Stimulated activated naive CD4-positive, alpha-beta T cell treated with Interleukin-2 at 50 U/mL for 16 hours (primary cell): ENCODE measurements at places on chromosomes 4 and X.

GRCh38 chrX:110407910-110408545 is 49.4 kb downstream of the RTL9 start:
- peak; percentile 1 for DNase-seq

- no peak for DNase-seq
These were observed 13.6 kb upstream of the PDGFRA start for GRCh38 chr4:54215379-54216077.

DNA sequence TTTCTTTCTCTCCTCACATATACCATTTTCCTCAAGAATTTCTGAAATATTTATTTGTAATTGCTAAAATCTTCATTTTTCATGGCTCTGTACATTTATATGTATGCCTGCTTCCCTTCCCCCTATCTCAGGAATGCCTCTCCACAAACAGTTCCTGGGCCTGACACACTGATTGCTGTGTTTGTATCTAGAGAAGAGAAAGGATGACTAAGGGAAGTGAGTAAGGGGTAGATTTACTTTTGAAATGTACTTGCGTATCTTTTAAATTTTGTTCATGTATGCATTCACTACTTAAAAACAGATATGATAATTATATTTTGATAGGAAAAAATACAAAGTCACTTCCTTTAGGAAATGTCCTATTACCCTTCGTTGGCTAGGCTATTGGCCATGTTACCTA is 790.8 kb downstream of the PCDH18 start:
- no peak for DNase-seq

- no peak for DNase-seq
These were observed 83.0 kb upstream of the IL13RA1 start for GRCh38 chrX:118644378-118644777.

DNA sequence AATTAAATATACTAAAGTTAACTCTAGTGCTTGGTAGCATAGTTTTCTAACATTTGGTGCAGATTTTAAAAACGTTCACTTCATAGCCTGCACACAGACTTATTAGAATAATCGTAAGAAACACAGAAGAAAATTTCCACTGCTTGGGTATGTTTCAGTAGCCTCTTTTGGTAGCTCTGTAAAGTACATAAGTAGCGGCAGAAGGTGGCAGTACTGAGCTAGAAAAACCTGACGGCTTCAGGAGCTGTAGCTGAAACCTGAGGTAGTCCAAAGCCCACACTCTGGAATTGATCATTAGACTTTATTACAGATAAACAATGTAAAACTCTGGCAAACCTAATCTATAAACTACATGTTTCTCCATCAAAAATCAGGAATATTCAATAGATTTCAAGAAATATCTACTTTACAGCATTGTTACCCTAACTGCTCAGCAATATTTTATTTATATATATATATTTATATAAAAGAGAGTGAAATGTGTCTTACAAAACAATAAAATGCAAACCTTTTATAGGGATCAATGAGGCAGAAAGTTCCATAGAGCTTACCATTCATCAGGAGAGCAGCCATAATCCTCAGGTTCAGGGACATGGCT is 88.2 kb downstream of the ATP8A1 start:
- DNase-seq = peak; percentile 30

DNA sequence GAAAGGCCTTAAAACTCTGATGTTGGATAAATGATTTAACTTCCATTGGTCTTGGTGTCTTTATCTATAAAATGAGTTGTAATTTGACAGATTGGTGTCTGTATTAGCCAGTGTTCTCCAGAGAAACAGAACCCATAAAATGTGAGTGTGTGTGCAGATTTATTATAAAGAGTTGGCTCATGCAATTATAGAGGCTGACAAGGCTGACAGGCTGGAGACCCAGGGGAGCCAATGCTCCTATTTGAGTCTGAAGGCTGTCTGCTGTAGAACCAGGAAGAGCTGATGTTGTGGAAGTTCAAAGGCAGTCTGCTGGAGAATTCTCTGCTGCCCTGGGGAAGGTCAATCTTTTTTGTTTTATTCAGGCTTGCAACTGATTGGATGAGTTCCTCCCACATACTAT is 131.7 kb downstream of the SLC4A4 start:
- DNase-seq = no peak

DNA sequence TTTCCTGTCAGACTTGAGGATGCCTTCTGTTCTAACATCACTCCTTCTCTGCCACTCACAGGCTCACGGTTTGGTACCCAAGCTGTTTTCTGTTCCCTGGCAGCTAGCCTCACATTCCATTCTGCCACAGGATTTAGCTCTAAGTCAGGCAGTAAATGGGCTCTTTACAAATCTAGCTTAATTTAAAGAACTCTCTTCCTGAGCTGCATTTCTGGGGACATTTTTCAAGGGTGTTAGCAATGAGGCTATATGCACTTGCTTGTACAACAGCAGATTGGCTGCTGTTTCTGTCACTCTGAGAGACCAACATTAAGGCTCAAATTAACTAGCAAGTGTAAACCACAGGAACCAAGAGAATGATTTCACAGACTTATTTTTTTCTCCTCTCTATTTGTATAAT is 337.8 kb upstream of the NOCT start:
- DNase-seq = no peak

DNA sequence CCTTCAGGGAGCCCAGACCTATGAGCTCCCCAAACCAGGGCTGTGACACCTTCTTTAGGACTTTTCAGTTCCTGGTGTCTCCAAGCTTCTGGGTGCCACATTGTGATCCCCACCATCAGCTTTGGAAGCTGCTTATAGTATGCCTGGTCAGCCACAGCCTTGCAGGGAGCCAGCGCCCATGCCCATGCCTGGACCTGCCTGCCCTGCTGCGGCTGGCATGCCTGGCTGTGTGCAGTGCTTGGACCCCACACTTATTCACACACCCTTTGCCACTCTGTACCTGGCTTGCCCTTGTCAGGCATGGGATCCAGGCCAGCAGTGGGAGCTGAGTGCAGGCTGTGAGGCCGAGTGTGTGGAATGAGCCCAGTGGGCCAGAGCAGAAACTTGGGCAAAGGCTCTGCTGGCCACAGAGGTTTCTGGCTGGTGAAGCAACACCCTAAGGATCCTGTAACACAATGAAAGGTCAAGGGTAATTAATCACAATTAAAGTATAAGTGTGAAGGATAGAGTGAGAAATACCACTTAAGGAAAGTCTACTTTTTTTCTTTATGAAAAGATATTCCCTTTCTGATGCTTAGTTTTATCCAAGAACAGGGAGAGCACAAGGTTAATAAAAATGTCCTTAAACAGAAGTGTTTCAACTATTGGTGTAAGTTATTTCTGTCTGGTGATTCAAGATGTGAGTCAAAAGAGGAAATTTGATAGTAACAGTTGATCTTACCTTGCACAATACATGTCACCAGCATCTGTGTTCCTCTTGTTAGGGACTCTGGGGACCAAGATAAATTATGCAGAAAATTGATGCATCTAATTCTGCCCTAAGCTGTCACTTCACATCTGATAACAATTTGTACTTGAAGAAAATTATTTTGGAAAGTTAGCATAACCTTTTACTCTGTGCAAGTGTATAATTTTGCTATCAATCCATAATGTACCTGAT is 161.8 kb downstream of the FAM47A start:
- DNase-seq = no peak

GRCh38 chrX:85326234-85327059 is 53.0 kb downstream of the POF1B start:
- DNase-seq = no peak

DNA sequence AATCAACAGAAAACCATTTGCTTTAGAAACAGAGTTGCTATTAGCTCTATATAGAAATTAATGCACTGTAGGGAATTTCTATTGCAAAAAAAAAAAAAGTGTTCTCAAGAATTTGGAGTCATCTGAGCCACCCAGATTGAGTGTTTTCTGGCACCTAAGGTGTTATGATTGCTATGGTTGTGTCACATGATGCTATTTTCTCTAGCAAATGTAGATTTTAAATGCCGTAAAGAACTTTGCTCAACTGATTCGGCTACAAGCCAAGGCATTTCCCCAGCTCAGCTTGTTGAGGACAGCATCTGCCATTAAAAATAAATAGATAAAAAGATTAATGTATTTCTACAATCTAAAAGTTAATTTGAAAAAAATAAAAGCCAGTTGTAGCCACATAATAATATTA is 712.8 kb downstream of the FAT4 start:
- no peak for DNase-seq

GRCh38 chr4:80053140-80053910 is 19.7 kb downstream of the ANTXR2 start:
- DNase-seq = no peak

DNA sequence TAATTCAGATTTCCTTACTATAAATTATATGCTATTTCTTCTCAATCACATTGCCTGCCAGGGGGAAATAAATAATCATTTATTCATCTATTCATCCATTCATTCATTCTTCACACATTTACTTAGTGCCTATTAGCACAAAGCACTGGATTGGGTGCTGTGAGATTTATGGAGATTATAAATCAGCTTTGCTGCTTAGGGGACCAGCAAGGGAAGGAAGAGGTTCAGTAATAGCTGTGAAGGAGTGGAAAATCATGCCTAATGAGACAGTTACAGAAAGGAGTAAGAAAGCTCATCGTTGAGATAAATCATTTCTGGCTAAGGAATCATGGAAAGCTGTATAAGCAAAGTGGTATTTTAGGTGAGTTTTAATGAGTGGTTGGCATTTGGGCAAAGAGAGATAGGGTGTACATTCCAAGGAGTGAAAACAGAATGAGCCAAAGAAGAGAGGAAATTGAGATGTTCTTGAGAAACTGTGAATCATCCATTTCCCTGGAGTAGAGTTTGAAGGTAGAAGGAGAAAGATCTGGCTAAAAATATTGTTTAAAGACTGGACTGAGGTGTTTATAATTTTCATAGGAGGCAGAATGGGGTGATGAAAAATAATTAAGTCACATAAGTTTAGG is 9.6 kb downstream of the ARSJ start:
- no peak for DNase-seq

DNA sequence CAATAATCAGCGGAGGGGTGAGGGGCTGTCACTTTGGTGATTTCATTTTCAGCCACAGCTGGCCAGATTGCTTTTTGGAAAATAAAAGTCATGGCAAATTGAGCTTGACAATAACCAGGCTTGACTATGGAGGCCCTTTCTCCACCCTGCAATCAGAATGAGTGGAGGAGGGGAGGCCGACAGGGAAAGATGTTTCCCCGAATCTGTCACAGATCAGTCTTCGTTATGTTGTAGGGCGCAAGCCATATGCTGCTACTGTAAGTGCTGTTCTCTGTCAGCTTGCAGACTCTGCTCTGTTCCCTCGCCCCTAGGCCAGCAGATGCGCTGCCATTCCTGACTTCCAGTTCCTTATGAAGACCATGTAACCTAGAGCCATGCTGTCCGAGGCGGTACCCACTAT is 114.1 kb downstream of the MGST2 start:
- DNase-seq = no peak

GRCh38 chr4:40190465-40190864 is 6.4 kb upstream of the RHOH start:
- no peak for DNase-seq

DNA sequence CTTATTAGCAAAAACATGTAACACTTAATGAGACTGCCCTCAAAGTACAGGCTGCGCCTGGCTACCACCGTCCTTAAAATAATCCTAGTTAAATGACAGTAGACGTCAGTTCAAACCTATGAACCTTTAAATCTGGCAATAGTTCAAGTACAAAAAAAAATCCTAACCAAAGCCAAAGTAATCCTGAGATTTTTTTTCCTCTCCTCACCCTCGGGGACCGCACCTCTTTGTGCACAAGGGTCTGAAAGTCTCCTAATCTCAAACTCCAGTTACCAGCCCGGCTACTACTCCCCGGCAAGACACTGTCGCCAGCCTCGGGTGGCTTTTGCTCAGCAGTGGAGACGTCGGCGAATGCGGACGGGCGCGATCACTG is 439 bp downstream of the SEC31A start:
- DNase-seq = no peak

DNA sequence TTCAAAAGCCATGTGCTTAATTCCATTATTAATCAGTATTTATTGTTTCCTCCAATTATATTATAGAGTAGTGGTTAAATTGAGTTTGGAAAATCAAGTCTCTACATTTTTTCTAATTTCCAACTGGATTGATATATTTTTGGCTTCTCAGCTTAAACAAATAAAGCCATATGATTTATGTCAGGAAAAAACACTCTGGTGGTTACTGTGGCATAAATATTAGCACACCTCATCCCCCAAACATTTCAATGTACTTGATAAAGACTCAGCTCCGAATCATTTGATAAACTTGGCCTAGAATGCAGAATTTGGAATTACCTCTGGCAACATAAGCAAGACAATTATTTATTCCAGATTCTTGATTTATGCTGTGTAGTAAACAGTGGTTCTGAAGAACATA is 2313.8 kb downstream of the ARAP2 start:
- no peak for DNase-seq

DNA sequence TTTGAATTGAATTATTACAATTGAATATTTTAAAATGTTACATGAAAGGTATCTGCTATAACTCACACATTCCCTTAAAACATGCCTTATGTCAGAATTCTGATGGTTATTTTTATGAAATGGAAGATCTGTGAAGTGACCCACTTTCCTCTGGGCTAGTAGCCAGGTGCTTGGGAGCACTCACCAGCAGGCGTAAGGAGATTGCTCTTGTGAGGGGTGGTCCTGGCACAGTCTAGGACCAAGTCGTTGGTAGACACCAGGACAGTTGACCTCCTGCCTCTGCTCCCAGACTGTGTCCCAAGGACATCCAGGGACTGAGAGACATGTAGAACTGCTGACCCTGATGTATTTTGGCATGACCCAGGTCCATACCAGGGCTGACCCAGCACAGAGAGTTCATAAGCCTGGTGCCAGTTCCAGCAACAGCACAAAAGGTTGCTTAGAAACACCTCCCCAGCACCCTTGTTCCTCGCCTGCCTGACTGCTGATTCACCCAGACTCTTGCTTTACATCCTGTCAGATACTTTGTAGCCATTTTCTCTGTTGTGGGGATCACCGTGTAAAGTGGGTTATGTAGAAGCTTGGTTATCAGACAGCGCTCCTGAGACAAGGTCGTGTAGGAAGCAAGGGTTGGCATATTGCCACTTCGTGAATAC is 48.5 kb downstream of the NELFA start:
- no peak for DNase-seq

DNA sequence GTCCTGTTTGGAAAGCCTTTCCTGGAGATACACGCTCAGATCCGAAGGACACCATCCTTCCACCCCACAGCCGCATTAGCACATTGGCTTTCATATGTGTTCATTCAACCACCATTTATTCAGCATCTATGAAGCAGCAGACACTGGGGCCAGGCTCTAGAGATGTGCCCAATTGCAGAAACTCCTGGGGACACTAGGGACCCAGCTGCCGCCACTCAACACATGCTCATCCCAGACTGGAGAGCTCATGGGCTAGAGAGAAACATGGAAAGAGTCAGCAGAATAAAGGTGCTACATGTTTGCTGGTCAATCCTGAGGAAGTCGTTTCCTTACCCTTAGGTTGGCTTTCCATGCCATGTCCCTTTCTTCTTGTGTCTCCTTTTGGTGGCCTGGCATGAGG is 7.6 kb downstream of the CTAG1A start:
- no peak for DNase-seq

DNA sequence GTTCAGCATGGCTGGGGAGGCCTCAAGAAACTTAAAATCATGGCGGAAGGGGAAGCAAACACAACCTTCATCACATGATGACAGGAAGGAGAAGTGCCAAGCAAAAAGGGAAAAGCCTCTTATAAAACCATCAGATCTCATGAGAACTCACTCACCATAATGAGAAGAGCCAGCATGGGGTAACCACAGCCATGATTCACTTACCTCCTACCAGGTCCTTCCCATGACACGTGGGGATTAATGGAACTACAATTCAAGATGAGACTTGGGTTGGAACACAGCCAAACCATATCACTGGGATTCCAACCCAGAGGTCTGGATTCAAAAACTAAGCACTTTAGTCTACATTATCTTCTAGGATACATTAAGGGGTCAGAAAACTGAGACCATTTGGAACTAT is 609.6 kb upstream of the SPANXN1 start:
- no peak for DNase-seq
